NCI-H1105 (cell line): ENCODE measurements at places on chromosomes 5 and 9.

- DNase-seq, result no peak
Measured at GRCh38 chr9:113901221-113901688, 25.1 kb downstream of the ZNF618 start.

- DNase-seq, result no peak
Measured at GRCh38 chr9:131276891-131277286, 579 bp upstream of the FAM78A start.

DNA sequence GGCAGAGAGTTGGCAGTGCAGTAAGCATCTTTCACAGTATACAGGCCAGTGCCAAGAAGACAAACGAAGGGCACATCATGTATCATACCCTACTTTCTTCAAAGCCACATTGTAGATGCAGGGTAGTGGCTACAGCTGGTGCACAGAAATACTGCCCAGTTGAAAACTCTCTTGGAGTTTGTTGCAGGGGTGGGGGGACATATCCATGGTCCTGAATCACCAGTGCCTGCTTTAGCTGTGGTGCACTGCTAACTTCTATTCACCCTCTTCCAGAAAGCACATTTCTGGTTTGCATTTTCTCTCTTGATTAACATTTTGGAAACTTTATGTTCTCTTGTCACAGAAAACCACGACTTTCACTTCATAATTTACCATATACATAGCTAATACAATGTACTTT is 196.6 kb downstream of the PAPPA start:
- DNase-seq, result no peak

GRCh38 chr9:127076860-127077643 is 45.4 kb downstream of the ANGPTL2 start:
- no peak for DNase-seq
